Activated naive CD4-positive, alpha-beta T cell treated with anti-CD3 and anti-CD28 coated beads for 36 hours (primary cell): ENCODE measurements at places on chromosomes 6 and 20.
A peak's percentile ranks its signal among the peaks of the same experiment; 100 is the strongest.

- no peak for DNase-seq
Measured at GRCh38 chr20:16694161-16694560, 35.7 kb upstream of the SNRPB2 start.

DNA sequence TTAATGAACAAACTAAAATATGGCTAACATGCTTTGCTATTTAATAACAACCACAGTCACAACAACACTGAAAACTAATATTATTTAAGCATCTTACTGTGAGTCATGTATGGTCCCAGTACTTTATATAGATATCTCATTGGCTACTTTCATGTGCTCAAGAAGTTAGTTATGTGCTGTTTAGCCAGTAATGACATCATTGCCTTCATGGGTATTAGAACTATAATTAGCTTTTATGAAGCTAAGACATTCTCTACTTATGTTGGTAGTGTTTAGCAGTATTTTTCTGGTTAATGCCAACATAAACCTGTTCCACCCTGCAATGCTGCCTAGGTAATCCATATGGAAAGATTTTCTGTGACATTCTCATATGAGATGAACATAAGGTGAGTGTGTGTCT is 56.1 kb downstream of the ADGRG6 start:
- no peak for DNase-seq

- peak; percentile 54 for DNase-seq
Measured at GRCh38 chr20:51631011-51631950, 88.8 kb upstream of the NFATC2 start.

- no peak for DNase-seq
Measured at GRCh38 chr20:51803148-51803854, 980 bp upstream of the SALL4 start.

DNA sequence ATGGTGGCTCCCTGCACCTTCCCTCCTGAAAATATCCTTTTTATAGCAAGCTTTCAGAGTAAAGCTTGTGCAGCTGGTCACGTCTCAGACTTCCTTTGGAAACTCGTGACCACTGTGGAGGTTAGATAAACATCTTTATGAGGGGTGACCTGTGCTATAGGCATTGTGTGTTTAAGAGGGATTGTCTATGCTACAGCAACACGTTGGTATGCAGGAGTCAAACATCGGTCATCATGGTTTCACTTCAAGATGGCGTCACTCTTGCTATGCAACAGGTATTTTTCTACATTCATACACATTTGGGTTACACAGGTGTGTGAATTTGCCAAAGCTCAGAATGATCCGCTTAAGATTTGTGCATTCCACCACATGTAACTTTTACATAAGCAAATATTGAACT is 14.6 kb upstream of the BLCAP start:
- DNase-seq: no peak

GRCh38 chr6:70709826-70710225 is 42.1 kb downstream of the SMAP1 start:
- DNase-seq: no peak

DNA sequence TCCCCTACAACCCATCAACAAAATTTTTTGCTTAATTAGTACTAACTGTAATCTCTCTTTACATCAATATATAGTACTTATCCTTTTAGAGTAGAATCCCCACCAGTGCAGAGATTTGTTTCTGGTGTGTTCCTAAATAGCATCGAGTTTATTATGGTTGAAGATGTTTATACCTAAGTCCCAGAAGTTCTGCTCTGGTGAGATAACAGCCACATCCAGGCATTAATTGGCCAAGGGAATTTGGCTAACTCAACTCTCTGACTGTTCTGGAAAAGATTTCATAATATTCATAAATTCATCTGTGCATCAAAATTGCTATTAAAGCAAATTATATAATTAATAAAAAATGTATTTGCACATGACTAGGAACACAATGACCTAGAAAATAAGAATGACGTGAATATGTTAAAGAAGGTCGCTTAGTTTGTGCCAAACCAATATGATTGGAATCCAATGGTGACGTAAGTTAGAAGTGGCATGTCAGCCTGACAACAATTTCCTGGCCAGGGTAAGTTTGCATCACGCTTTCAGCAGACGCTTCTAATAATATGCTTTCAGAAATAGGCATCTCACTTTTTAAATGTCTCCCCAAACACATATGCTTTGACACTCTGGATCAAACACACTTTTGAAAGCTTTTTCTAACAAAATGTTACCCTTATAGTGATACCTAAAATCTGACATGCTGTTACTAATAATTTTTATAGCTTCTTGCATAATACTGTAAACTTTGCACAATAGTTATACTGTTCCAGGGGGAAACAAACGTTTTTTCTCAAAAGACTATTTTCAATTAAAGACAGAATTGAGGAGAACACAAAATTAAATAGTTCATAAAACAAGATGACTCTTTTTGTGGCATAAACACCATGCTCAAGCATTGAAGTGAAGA is 236.7 kb downstream of the TENT5A start:
- no peak for DNase-seq

DNA sequence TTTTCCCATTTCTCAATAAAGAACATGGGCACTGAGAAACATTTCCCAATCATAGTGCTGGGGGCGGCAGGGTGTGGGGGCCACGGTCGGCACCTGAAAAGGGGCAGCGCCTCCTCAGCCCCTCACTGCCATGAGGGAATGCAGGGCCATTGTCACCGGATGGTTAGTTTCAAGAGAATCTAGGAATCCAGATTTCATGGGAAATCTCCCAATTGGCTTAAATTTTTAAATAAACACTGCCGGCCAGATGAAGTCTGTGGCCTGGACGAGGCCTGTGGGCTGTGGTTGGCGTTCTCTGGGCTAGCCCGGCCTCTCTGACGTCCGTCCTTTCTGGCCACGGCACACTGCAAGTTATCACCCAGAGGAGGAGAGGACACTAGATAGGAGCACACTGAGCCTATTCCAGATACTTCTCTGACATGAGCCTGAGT is 25.6 kb downstream of the MANBAL start:
- DNase-seq: no peak

DNA sequence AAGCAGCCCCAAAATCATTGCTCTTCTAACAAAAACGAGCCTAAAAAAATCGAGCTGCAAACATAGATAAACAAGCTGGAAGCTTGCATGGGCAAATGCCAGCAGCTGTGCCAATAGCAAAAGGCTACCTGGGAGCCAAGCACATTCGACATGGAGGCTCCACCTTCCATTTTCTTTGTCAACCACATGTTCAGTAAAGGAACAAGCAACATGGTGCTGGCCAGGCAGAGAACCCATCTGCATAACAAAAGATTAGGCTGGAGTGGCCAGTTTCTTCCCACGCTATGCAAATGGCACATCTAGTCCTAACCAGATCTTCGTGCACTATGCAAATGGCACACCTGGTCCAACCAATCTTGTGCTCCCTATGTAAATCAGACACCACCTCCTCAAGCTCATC is 110.5 kb downstream of the KIF16B start:
- DNase-seq: no peak

GRCh38 chr6:118324116-118324515 is 224.0 kb upstream of the PLN start:
- DNase-seq: no peak

DNA sequence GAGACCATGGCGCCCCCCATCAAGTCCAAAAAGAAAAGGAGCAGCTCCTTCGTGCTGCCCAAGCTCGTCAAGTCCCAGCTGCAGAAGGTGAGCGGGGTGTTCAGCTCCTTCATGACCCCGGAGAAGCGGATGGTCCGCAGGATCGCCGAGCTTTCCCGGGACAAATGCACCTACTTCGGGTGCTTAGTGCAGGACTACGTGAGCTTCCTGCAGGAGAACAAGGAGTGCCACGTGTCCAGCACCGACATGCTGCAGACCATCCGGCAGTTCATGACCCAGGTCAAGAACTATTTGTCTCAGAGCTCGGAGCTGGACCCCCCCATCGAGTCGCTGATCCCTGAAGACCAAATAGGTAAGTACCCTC is 41.7 kb upstream of the NAA20 start:
- no peak for DNase-seq

DNA sequence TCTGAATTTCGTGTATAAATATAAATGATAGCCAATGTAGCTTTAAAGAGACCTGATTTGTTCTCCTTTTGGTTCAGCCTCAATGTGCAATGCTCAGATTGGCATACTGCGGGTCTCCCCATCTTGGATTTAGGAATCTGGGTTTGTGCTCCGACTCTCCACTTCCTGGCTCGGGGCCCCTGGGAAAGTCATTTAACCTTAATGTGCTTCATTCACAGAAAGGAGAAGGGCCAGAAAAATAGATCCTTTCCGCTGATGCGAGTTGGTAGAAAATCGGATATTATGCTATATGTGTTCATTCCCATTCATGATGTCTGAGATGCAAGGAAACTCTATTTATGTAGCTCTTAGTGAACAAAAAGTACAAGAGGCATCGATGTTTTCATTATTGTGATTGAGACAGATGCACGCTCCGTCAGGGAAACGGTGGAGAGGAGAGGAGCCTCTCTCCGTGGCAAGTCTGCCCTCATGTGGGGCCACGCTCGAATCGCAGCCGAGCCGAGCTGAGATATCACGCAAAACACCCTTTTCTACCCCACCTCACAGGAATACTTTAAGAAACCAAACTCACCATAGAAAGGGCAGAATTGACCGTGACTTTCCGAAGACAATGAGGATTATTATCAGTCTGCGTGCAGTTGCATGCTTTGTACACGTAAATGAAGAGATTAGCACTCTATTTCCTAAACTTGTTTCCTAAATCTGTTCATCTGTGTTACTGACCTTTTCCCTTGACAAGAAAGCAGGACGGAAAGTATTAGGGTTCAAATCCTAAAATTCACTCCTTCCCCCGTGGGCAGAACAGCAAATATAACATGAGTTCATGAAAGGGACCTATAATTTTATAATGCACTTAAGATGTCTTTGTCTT is 136.6 kb downstream of the COL9A1 start:
- peak; percentile 56 for DNase-seq

GRCh38 chr6:14038467-14039437 is 78.8 kb upstream of the CD83 start:
- no peak for DNase-seq

GRCh38 chr20:16069389-16070010 is 503.7 kb downstream of the KIF16B start:
- DNase-seq: no peak

GRCh38 chr6:12485226-12485764 is 195.1 kb downstream of the EDN1 start:
- DNase-seq: no peak

DNA sequence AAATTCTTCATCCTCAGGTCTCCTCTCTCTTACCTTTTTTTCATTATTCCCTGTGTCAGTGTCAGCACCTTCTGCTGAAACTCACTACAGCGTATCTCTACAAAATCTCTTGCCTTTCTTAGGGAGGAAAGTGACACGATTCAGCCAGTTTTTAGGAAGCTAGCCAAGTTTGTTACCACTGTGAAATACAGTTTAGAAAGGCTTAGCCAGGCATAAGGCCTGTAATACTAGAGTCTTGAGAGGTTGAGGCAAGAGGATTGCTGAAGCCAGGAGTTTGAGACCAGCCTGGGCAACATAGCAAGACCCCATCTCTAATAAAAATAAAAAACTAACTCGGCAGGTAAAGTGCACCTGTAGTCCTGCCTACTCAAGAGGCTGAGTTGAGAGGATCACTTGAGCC is 16.7 kb downstream of the TAB2 start:
- DNase-seq: no peak

- DNase-seq: no peak
Measured at GRCh38 chr6:92404281-92404680, 1015.1 kb downstream of the EPHA7 start.

DNA sequence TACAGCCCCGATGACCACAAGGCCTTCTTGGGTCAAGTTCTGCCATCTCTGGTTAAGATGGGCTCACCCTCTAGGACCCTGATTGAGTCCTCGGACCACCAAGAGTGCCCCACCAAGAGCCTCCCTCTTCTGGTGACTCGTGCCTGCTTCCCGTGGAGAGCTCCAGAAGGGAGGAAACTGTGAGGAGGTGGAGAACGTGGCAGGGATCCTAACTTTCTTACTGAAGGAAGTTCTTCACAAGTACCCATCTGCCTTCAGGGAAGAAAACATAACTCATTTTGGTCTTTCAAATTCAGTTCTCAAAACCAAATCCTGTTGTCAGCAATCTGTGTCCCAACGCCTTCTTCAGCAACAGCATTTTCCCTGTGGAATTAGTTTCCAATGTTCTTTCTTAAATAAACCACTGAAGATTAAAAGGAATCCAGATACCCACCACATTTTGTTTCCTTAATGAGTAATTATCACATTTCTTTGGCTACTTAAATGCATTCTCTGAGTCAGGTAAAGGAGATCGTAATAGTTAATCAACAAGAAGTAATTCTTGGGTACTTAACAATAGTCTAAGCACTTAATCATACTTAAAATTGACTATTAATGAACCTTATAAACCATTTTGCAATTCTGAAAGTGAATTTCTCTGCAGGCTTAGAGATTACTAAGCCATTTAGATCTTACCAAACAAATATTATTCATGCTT is 185.8 kb upstream of the SGK1 start:
- no peak for DNase-seq

DNA sequence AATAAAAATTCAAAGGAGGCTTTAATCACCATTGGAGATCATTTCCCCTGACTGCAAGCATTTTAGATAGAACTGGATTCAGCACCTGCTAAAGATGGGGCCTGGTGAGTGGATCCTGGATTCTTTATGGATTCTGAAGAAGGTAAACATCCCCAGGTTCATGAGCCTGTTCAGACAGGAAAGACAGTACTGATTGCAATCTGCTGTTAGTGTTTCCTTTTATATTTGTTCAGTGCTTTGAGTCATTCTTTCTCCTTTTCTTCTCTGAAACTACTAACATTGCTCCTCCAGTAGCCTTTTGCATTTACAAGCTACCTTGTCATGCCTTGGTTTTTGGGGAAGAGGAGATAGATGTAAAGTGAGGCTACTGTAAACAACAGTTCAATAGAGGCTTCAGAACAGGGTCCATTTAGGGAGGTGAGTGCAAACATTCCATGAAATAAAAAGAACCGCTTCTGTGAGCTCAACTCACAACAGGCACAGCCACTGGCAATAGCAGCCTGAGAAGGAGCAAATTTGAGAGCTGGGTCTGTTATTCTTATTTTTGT is 66.4 kb upstream of the PRL start:
- no peak for DNase-seq

DNA sequence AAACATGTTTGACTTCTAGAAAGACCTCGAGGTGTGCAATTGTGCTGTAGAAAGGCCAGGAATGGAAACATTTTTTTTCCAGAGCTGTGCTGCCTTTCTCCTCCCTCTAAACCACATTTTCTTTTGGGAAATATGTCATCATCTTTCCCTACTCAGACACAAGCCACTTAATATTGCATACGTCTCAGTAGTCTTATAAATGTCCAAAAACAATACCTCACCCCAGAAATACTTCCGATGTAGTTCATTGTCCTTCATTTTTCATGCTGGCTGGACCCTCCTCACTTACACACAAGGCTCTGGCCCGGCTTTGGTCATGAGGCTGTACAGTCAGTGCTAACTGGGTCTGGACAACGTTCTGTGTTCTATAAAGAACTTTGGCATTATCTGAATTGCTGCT is 126.4 kb downstream of the SCML4 start:
- no peak for DNase-seq
